Endothelial cell of coronary artery (primary cell): ENCODE measurements at places on chromosomes 16 and 17. TPM values are rescaled to one million over a fixed set of nuclear protein-coding genes. Genes with fewer than 3 reads are reported as not detected.

The RPS6KB1 gene
- total RNA-seq = 17.6 and 21.6 TPM in 2 replicates

The CDH5 gene
- total RNA-seq = 566 and 589 TPM in 2 replicates

The COASY gene
- total RNA-seq = 12.2 and 16.9 TPM in 2 replicates

The ATP2A3 gene
- 0.54 and 0.85 TPM in 2 replicates for total RNA-seq

The CASKIN1 gene
- total RNA-seq = 0.19 and 0.54 TPM in 2 replicates

The GPR139 gene
- total RNA-seq = not detected in 2 replicates

The RHBDL3 gene
- total RNA-seq = under 0.01 TPM in 2 replicates

The GAS2L2 gene
- under 0.01 TPM in 1 of 2 replicates, not detected in the other for total RNA-seq

The GLTPD2 gene
- not detected in 2 replicates for total RNA-seq

The TEKT5 gene
- total RNA-seq = not detected in 2 replicates

The RND2 gene
- 0.18 and 0.28 TPM in 2 replicates for total RNA-seq

The TERB1 gene
- total RNA-seq = under 0.01 TPM in 1 of 2 replicates, not detected in the other

The CDH3 gene
- under 0.01 TPM in 1 of 2 replicates, not detected in the other for total RNA-seq

The CTF1 gene
- 0.09 TPM in 2 replicates for total RNA-seq

The MYCBPAP gene
- 0.18 and 1.1 TPM in 2 replicates for total RNA-seq

The TOP2A gene
- 33.9 and 74.6 TPM in 2 replicates for total RNA-seq

The ARL6IP1 gene
- total RNA-seq = 323 and 502 TPM in 2 replicates

The GINS3 gene
- total RNA-seq = 3.3 and 8.7 TPM in 2 replicates

The MXRA7 gene
- total RNA-seq = 78.5 and 200 TPM in 2 replicates

The CD7 gene
- total RNA-seq = not detected in 2 replicates

The ASB16 gene
- total RNA-seq = not detected in 2 replicates

The EVI2B gene
- total RNA-seq = 0.09 TPM in 2 replicates

The HAGH gene
- total RNA-seq = 74.0 and 91.0 TPM in 2 replicates

The SLC13A2 gene
- total RNA-seq = not detected in 2 replicates

The MT1A gene
- total RNA-seq = 3.2 and 3.3 TPM in 2 replicates

The GJD3 gene
- total RNA-seq = 0.18 TPM in 1 of 2 replicates, not detected in the other

The TP53TG3 gene
- not detected in 2 replicates for total RNA-seq

The ABCA6 gene
- 11.1 and 33.5 TPM in 2 replicates for total RNA-seq

The GRB7 gene
- not detected in 2 replicates for total RNA-seq

The LRRC46 gene
- total RNA-seq = 0.09 TPM in 1 of 2 replicates, not detected in the other

The ACSM2A gene
- total RNA-seq = not detected in 2 replicates

The TBC1D3I gene
- under 0.01 and 0.38 TPM in 2 replicates for total RNA-seq

The MT3 gene
- not detected in 2 replicates for total RNA-seq

The IGSF6 gene
- total RNA-seq = not detected in 2 replicates

The CHD9NB gene
- 1.1 and 1.8 TPM in 2 replicates for total RNA-seq

The TPPP3 gene
- 0.18 and 0.28 TPM in 2 replicates for total RNA-seq

The KCNH6 gene
- total RNA-seq = not detected in 2 replicates

The PLA2G10 gene
- not detected in 2 replicates for total RNA-seq

The TMED6 gene
- total RNA-seq = not detected in 2 replicates

The C17orf78 gene
- total RNA-seq = not detected in 2 replicates

The ZG16 gene
- not detected in 2 replicates for total RNA-seq
